ENCODE measurements at places on chromosomes 6 and 20. TPM values are rescaled to one million over a fixed set of nuclear protein-coding genes. Genes with fewer than 3 reads are reported as not detected.

GRCh38 chr6:114936080-114936479, 593.3 kb upstream of the HS3ST5 start:
- no peak for DNase-seq

GRCh38 chr20:33209789-33210188, 7.4 kb upstream of the BPIFA3 start:
- peak; percentile 43 for DNase-seq

- DNase-seq = no peak
Observed at GRCh38 chr6:146336191-146336590, 207.4 kb upstream of the RAB32 start.

GRCh38 chr20:37345339-37346235, at the start of gene SRC:
Gene SRC (plus strand): TSS chr20:37346140. CDS start chr20:37384154, 38,014 bp downstream.
- DNase-seq = peak; percentile 84

The GPSM3 gene
- 5.1 TPM for total RNA-seq

The OLIG3 gene
- not detected for total RNA-seq

The DAAM2 gene
- total RNA-seq = 4.7 TPM

The GSTA2 gene
- 72.0 TPM for total RNA-seq

The SMOC2 gene
- 167 TPM for total RNA-seq

The PPIL6 gene
- total RNA-seq = 6.0 TPM

All from prostate gland (tissue), 2 donors.